ENCODE measurements at places on chromosomes 4 and X. TPM values are rescaled to one million over a fixed set of nuclear protein-coding genes. Genes with fewer than 3 reads are reported as not detected.
A peak's percentile ranks its signal among the peaks of the same experiment; 100 is the strongest.

- peaks cover 4% of the 10 kb centered on the region for H3K4me1 ChIP-seq
- H3K27ac ChIP-seq, result no peak overlapping the region
- H3K36me3 ChIP-seq, result peaks cover 6% of the 10 kb centered on the region
- H3K27me3 ChIP-seq, result no peaks in the 10 kb centered on the region
- H3K4me3 ChIP-seq, result no peak overlapping the region
Observed at GRCh38 chr4:73166212-73166611, 92.4 kb downstream of the ANKRD17 start.

DNA sequence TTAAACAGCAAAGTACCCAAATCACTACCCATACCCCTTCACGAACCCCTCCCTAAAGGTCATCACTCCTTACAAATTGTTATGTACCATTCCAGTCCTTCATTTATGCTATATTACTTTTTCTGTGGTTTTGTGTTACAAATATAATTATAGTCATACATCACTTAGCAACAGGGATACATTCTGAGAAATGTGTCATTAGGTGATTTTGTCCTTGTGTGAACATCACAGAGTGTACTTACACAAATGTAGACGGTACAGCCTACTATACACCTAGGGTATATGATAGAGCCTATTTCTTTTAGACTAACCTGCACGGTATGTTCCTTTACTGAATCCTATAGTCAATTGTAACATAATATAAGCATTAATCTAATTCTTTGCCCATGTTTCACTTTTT is 61.9 kb downstream of the ASB9 start:
- DNase-seq, result no peak
- H3K4me1 ChIP-seq, result no peaks in the 10 kb centered on the region
- no peak overlapping the region for H3K4me3 ChIP-seq
- H3K36me3 ChIP-seq, result no peaks in the 10 kb centered on the region
- no peaks in the 10 kb centered on the region for H3K27me3 ChIP-seq

RRH gene
- 0.09 TPM for polyA plus RNA-seq

BTC gene
- 0.62 TPM for polyA plus RNA-seq

DNA sequence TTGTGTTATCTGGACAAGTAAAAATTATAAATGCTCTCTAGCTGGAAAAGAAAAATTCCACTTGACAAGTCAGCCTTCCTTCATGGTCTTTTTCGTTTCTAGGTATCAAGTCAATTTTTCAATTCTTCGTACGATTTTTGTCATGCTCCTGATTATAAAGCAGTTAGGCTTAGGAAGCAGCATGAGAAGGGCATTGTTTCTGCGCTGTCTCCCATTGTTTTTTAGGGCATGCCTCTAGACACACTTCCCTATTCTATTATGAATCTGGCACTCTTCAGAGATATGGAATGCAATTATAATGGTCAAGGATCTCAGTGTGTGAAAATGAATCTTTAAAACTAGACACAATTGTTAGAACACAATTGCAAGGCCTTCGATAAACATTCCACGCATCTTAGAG is 164.1 kb upstream of the FAT1 start:
- no peaks in the 10 kb centered on the region for H3K36me3 ChIP-seq
- H3K4me3 ChIP-seq, result peak overlapping the region; percentile 43
- H3K27ac ChIP-seq, result peak overlapping the region; percentile 69

GRCh38 chr4:136650541-136651277 is 881.6 kb downstream of the PCDH18 start:
- no peak overlapping the region for H3K4me3 ChIP-seq

DNA sequence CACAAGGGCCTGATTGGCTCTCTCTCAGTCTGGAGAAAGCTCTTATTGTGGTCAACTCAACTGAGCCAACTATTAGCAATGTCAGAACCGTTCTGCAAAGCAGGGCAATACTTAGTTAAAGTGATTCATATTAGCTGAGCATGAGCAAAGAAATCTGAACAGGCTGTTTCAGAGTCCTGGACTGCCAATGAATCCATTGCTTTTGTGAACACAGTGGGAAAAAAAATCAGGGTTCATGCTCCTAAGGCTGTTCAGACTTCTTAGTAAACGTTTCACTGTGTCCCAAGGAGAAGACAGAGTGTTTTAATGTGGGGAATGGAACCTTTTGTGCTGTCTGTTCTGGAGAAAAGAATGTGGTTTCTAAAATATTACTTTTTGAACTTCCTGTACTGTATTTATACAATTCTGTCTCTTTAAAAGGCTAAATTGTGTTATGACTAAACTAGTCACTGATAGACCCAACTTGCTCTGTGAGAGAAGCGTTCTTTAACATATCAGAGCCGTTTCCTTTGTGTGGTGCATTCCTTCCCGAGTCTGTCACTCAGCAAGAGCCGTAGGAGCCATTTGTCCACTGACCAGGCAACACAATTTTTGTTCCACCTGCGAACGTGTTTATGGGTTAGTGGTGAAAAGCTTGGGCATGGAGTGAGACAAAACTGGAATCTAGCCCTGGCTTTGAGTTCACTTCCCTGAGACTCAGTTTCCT is 366.1 kb downstream of the FBXO8 start:
- no peaks in the 10 kb centered on the region for H3K36me3 ChIP-seq
- no peak for DNase-seq
- no peaks in the 10 kb centered on the region for H3K4me1 ChIP-seq
- no peak overlapping the region for H3K4me3 ChIP-seq
- no peaks in the 10 kb centered on the region for H3K27me3 ChIP-seq
- H3K27ac ChIP-seq, result no peak overlapping the region

TRIM61 gene
- polyA plus RNA-seq, result 0.29 TPM

CEP135 gene
- 3.5 TPM for polyA plus RNA-seq

DNA sequence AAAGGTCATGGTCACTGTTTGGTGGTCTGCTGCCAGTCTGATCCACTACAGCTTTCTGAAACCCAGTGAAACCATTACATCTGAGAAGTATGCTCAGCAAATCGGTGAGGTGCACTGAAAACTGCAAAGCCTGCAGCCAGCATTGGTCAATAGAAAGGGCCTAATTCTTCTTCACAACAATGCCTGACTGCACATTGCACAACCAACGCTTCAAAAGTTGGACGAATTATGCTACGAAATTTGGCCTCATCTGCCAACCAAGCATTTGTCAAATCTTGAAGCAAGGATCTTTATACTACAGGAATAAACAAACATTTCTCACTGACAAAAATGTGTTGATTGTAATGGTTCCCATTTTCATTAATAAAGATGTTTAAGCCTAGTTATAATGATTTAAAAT is 90.4 kb downstream of the EIF4E start:
- DNase-seq, result no peak
- H3K27me3 ChIP-seq, result no peaks in the 10 kb centered on the region
- H3K27ac ChIP-seq, result no peak overlapping the region
- H3K4me1 ChIP-seq, result no peaks in the 10 kb centered on the region
- H3K4me3 ChIP-seq, result no peak overlapping the region

- no peaks in the 10 kb centered on the region for H3K27me3 ChIP-seq
- no peaks in the 10 kb centered on the region for H3K36me3 ChIP-seq
- no peak overlapping the region for H3K27ac ChIP-seq
- H3K4me3 ChIP-seq, result no peak overlapping the region
Observed at GRCh38 chr4:27358269-27358668, 497.6 kb downstream of the STIM2 start.

GRCh38 chr4:132669786-132670185 is 479.3 kb upstream of the PCDH10 start:
- H3K27me3 ChIP-seq, result no peaks in the 10 kb centered on the region
- no peak overlapping the region for H3K4me3 ChIP-seq
- DNase-seq, result no peak
- H3K4me1 ChIP-seq, result no peaks in the 10 kb centered on the region
- no peaks in the 10 kb centered on the region for H3K36me3 ChIP-seq
- no peak overlapping the region for H3K27ac ChIP-seq

Measured in keratinocyte (primary cell).